ENCODE measurements at places on chromosomes 12 and 14.
A peak's percentile ranks its signal among the peaks of the same experiment; 100 is the strongest.

GRCh38 chr12:59182191-59182590, 261.9 kb upstream of the LRIG3 start:
- H3K27me3 ChIP-seq, result no peaks in the 10 kb centered on the region
- no peak overlapping the region for H3K27ac ChIP-seq
- H3K36me3 ChIP-seq, result no peaks in the 10 kb centered on the region
- H3K4me1 ChIP-seq, result no peaks in the 10 kb centered on the region

DNA sequence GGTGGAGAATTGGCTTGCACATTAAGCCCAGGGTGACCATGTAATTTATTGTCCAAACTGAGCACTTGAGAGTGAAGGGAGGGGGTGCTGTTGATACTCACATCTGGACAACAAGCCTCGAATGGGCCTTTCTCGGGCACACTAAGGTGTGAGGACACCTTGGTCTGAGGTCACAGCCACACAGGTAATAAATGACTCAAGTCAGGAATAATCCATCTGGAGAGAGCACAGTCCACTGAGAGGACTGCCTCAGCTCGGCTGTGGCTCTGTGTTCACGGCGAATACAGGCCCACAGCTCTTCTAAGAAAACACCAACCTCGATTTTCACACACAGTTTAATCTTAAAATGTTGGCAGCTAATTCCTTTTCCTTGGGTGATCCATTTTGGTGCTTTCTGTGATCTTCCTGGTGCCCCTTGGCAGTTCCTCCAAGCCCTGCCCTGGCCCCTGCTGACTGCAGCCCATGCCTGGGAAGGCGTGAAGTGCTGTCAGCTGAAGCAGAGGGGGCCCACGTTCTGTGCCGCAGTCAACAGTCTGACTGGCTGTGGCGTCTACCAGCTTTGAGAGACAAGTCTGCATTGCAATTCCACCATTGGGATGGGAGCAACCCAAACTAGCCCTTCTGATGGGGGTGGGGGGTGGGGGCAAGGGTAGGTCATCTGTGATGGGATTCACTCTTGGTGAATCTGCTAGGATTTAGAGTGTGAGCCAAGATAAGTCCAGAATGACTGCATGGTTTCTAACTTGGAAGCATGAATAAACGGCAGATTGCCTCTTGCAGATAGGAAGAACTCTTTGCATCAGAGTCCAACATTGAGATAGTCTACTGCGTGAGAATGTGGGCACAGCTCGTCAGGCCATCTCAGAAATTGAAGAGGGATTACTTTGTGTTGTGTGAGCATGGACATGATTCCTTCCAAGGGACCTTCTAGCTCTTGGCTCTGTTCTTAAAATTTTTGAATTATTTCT, 42.8 kb downstream of the ZNF664 start:
- H3K27ac ChIP-seq, result no peak overlapping the region
- DNase-seq, result no peak
- H3K27me3 ChIP-seq, result no peaks in the 10 kb centered on the region
- peaks cover 16% of the 10 kb centered on the region for H3K36me3 ChIP-seq
- peaks cover 1% of the 10 kb centered on the region for H3K4me1 ChIP-seq
- H3K4me3 ChIP-seq, result no peak overlapping the region

DNA sequence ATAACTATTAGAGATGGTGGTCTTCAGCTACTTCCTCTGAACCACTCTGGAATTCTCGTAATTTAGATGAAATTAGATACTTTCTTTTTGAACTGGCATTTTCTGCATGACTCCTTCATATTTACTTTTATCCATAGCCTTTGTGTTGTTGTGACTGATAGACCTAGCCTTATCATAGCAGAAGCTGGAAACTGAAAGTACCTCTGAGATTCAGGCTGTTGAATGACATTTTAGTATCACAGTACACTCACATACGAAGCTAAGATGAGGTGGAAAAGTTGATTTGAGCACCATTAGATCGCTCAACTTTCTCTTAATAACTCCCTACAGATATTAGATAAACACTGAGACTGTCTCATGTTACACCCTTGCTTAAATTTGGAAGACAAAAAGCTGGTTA, 525.1 kb upstream of the FBXO33 start:
- no peak overlapping the region for H3K27ac ChIP-seq
- no peaks in the 10 kb centered on the region for H3K27me3 ChIP-seq
- H3K36me3 ChIP-seq, result no peaks in the 10 kb centered on the region
- no peak overlapping the region for H3K4me3 ChIP-seq

- no peaks in the 10 kb centered on the region for H3K4me1 ChIP-seq
- no peak overlapping the region for H3K4me3 ChIP-seq
- peaks cover 3% of the 10 kb centered on the region for H3K27me3 ChIP-seq
- no peak overlapping the region for H3K27ac ChIP-seq
Observed at GRCh38 chr12:71460850-71461609, 21.4 kb downstream of the LGR5 start.

DNA sequence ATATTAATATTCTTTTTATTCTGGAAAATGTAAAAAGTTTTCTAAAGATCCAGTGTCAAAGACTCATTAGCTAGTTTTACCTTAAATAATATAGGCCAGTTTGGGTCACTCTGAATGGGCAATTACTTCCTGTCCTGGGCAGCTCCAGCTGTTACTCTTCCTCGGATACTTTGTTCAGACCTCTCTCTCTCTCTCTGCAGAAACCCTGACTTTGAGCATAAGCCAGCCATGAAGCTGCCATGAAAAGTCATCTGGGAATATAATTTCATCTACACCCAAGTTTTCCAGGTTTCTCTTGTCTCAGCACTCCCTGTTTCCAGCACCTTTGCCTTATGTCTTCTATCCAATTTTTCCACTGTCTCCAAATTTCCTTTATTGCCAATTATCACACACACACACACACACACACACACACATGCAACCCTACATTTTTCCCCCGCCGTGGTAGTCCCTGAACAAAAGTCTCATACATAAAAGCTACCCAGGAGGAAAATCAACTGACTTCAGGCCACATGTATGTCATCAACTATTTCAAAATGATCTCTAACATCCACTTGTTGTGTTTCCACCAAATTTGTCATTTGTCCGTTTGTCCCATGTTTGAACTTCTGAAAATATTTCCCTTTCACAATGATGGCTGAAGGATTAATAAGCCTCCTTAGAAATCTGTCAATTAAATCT, 318.1 kb downstream of the SSPN start:
- H3K4me1 ChIP-seq, result no peaks in the 10 kb centered on the region
- H3K27ac ChIP-seq, result no peak overlapping the region
- no peak for DNase-seq

DNA sequence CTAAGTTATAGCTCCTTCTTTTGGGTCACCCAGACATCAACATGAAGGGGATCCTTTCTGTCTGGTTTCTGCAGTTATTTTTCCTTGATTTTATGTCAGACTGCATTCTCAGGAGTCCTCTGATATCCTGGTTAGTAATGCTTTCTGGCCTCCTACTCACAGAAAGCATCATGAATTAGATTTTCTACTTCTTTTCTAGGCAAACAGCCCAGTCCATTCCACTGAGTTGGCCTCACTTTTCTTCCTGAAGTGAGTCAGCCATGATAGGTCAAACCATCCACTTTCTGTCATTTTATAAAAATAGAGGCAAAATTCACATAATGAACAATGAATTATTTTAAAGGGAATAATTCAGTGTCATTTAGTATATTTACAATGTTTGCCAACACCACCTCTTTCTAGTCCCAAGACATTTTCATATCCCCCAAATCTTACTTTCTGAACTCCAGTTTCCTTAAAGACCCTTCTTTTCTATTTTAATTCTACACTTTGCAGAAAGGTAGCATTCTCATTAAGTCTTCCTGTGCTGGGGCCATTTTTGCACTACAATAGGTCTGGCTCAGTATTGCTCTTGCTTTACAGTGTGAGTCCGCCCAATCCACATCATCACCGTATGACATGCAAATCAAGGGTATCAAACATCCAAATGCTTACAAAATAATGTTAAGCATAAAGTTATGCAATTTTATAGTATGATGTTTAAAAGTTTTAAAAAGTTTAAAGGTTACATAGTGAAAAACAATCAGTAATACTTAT, 95.1 kb downstream of the UNC79 start:
- H3K4me1 ChIP-seq, result no peaks in the 10 kb centered on the region
- no peak overlapping the region for H3K4me3 ChIP-seq
- no peak for DNase-seq
- peaks cover 10% of the 10 kb centered on the region for H3K27me3 ChIP-seq
- no peaks in the 10 kb centered on the region for H3K36me3 ChIP-seq

GRCh38 chr12:24991209-24992049, 42.5 kb upstream of the BCAT1 start:
- H3K4me3 ChIP-seq, result no peak overlapping the region
- H3K4me1 ChIP-seq, result no peaks in the 10 kb centered on the region
- H3K27me3 ChIP-seq, result peaks cover 8% of the 10 kb centered on the region
- no peak overlapping the region for H3K27ac ChIP-seq
- peak; percentile 35 for DNase-seq

GRCh38 chr14:33754261-33754660, 196.6 kb downstream of the EGLN3 start:
- no peak overlapping the region for H3K4me3 ChIP-seq
- H3K36me3 ChIP-seq, result no peaks in the 10 kb centered on the region
- no peaks in the 10 kb centered on the region for H3K4me1 ChIP-seq
- H3K27ac ChIP-seq, result no peak overlapping the region
- no peak for DNase-seq

DNA sequence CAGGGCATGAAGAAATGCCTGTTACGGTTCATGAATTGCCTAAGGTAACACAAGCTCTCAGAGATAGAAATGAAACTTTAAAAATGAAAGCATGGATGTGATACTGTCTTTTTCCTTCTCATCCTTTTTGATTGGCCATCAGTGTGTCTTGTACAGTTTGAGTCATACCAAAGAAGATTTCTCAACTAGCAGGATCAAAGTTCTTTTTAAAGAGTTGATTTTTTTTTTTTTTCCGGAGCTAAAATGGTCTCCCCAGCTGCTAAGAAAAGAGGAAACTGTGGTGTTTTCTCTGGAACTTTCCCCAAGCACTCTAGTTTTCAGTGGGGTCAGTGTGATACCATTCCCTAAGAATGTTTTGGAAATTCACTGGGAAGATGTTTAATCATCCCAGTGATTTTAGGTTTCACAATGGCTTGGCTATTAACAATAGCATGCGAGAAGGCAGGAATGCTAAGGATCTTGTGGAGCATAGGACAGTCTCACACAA, 105.0 kb downstream of the ETNK1 start:
- H3K4me3 ChIP-seq, result no peak overlapping the region
- H3K4me1 ChIP-seq, result peaks cover 2% of the 10 kb centered on the region
- H3K27me3 ChIP-seq, result peaks cover 11% of the 10 kb centered on the region
- no peaks in the 10 kb centered on the region for H3K36me3 ChIP-seq

DNA sequence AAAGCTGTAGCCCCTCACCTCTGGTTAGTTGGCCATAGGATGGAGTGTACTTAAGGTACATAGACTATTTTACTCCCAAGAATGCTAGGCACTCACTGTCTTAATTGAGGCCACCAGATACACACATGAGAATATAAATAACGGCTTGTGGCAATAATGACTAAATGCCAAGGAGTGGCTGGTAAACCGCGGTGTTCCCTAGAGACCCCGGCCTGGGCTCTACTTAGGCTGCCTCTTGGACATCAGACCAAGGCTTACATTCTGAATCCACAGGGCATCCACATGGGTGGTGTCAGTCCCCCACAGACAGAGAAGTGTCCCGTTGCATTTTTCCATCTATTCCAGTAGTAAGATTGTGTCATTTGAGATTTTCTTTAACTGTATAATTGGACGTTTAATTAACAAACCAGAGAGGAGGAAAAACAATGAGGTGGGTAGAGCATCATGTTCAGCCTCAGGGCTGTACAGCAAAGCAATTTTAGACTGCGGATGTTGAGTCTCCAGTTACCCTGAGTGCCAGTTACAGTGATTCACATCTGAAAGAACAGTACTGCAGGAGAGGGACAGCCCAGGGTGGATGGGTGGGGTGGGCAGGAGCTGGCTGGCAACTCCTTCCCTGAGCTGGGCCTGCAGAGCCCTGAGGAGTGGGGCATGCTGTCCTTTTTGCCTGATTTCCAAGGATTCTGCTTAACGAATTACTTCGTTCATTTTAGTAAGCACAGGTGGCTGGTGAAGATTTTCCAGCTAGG, 20.5 kb downstream of the CKB start:
- H3K27ac ChIP-seq, result no peak overlapping the region
- no peaks in the 10 kb centered on the region for H3K27me3 ChIP-seq
- DNase-seq, result no peak
- peaks cover 40% of the 10 kb centered on the region for H3K36me3 ChIP-seq
- H3K4me3 ChIP-seq, result no peak overlapping the region

DNA sequence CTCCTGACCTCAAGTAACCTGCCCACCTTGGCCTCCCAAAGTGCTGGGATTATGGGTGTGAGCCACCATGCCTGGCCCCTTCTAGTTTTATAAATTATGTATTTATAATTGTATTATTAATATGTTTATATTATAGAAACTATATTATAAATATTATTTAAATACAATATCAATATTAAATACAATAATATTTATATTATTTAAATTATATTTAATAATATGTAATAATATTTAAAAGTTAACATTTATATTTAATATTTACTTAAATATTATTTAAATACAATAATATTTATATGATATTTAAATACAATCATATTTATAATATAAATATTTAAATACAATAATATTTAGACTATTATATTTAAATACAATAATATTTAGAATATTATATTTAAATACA, 20.0 kb downstream of the SDR9C7 start:
- no peaks in the 10 kb centered on the region for H3K4me1 ChIP-seq
- H3K27me3 ChIP-seq, result peaks cover 2% of the 10 kb centered on the region
- H3K27ac ChIP-seq, result no peak overlapping the region
- peaks cover 2% of the 10 kb centered on the region for H3K36me3 ChIP-seq
- DNase-seq, result no peak
- no peak overlapping the region for H3K4me3 ChIP-seq

GRCh38 chr12:132954471-132955048, 1.5 kb downstream of the ZNF605 start:
- peaks cover 35% of the 10 kb centered on the region for H3K36me3 ChIP-seq
- H3K4me1 ChIP-seq, result peaks cover 15% of the 10 kb centered on the region
- H3K4me3 ChIP-seq, result peak overlapping the region; percentile 84
- no peaks in the 10 kb centered on the region for H3K27me3 ChIP-seq
- DNase-seq, result no peak

DNA sequence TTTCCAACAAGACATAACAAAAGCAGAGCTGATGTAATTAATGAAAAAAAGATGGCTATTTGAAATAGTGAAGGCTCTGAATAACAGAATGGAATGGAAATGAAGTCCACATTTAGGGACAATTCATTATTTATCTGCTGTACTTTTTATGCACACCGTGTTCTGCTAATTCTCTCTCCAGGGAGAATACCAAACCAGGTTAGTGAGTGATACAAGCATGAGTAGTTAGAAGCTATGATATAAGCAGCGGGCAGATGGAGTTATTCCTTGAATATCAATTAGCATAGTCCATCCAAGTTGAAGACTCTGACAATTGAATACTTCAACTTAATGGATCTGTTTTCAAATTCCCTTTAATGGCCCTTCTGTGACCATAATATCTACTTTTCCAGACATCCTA, 162.1 kb upstream of the TMTC2 start:
- no peak overlapping the region for H3K27ac ChIP-seq
- H3K36me3 ChIP-seq, result no peaks in the 10 kb centered on the region
- no peaks in the 10 kb centered on the region for H3K27me3 ChIP-seq
- no peak for DNase-seq
- H3K4me3 ChIP-seq, result no peak overlapping the region

All from activated CD8-positive, alpha-beta T cell treated with anti-CD3 and anti-CD28 coated beads, Interleukin-2, amount 10 ng/mL, durations not matched to agents 7 days and 5 days (primary cell).